ENCODE measurements at places on chromosomes 4 and X.

DNA sequence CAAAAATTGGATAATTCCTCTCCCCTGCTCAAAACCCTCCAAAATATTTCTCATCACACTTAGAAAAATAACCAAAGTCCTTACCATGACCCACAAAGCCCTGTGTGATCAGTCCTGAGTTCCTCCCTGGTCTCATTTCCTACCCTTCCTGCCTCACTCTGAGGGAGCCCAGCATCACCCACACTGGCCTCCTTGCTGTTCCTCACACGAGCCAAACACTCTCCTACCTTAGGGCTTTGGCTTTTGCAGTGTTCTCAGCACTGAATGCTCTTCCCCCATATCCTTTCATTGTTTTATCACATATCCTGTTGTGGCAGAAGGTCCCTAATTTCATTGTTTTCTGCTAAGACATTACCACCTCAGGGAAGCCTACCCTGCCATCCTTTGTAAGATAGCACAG is 12.2 kb downstream of the MGAT4D start:
- no peak for DNase-seq

- DNase-seq: no peak
Measured at GRCh38 chr4:172202480-172203076, 389.4 kb downstream of the GALNTL6 start.

DNA sequence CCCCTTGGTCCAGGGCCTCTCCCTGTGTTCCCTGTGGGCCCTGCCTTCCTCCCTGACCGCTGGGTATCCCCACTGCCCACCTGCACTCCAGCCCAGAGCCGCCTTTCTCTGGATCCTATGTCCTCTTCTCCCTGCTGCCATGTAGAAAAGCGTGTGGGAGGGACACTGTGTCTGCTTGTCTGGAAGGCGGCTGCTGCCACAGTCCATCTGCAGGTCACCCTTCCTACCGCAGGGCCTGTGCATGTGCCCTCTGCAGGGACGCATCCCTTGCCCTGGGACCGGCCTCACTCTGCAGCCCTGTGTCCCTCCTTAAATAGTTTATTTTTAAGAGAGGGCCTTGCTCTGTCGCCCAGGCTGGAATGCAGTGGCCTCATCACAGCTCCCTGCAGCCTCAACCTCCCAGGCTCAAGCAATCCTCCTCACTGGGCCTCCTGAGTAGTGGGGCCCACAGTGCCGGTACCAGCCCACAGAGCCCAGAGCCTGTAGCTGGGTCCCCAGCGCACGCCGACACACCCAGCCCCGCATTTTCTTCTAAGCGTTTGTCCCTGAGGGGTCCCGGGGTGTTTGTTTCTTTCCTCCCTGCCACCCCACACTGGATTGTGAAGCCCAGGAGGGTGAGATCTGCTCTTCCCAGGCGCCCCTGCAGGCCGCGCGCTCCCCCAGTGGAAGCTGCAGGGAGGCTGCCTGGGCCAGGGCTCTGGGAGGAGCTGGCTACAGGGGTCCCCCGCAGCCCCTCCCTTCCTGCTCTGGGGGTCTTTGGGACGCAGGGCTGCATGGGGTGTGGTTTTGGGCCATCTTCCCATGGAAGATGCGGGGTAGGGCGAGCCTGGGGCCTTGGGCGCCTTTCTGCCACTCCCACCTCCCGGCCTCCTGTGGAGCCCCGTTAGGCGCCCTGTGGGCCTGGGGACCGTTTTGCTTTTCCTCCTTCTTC is 12.8 kb upstream of the NAT8L start:
- no peak for DNase-seq

GRCh38 chr4:53098681-53099121 is 236.6 kb downstream of the RASL11B start:
- no peak for DNase-seq

DNA sequence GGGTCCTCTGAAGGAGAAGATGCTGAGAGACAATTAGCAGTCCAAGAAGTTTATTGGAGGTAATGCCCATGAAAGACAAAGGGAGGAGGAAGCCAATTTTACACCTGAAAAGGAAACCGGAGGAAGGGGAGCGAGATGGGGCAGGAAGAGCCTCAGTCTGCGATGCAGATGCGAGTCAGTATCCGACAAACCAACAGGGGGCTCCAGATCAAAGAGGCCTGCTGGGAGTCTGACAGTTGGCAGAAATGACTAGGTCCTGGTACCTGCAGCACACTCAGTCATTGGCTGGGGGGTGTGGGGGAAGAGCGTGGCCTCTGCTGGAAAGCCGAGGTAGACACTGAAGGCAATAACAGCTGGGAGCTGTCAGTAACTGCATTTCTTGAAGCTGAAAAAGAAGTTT is 231.1 kb upstream of the CENPE start:
- DNase-seq: no peak

DNA sequence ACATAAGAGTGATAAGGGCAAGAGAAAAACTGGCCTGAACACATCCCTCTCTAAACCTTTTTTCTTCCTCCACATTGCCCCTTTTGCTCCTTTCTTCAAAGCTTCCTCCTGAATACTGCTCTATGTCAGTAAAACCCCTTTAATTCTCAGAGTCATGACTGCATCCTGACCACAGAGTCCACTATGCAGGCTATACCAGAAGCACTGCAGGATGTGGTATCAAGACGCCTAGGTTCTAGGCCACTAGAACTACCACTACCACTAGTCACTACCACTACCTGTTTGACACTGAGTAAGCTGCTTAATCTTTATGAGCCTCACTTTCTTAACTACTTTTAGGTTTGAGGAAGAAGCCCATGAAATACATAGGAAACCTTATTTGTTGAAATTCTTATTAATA is 38.7 kb downstream of the ARHGEF9 start:
- no peak for DNase-seq

DNA sequence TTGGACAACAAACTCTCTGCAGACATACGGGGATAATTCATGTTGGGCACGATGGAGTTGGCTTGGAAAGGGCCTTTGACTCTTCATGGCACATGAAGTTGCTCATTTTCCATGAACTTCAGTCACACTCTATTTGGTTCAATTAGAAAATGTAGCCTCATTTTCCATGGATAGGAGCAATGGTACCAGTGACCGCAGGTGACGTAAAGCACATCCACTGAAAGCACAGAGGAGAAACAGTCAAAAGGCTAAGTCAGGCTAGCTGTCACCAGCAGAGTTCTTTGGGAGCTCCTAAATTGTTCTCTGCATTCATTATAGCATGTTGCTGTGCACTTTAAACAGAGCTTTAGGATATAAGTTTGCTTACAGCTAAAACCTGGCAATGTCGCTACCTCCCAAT is 39.9 kb upstream of the MAP3K15 start:
- no peak for DNase-seq

- no peak for DNase-seq
Measured at GRCh38 chrX:75086731-75087195, 69.3 kb downstream of the ABCB7 start.

- no peak for DNase-seq
Measured at GRCh38 chr4:163127621-163128020, 39.1 kb downstream of the NAF1 start.

DNA sequence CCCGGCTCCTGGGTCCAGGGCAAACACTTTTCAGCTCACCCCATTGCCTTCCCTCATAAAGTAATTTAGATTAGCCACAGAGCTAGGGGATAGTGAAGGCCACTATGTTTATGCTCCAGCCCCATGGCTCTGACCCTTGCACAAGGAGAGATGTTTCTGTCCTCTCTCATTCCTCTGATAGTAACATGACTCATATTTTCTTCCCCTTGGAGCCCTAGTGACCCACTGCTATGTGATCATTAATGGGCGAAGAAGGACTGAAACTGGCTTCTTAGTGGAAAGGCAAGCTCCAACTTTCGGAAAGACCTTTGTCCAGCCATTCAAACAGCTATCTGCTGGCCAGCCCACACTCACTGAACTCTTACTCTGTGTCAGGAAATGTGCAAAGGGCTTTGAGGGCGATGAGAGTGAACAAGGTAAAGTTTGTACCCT is 12.3 kb downstream of the CLDN2 start:
- DNase-seq: no peak

- no peak for DNase-seq
Measured at GRCh38 chr4:61129971-61130370, 70.2 kb upstream of the ADGRL3 start.
